ENCODE measurements at places on chromosomes 5 and 9.

- DNase-seq, result no peak
Observed at GRCh38 chr9:130256644-130257043, 8.9 kb upstream of the HMCN2 start.

- no peak for DNase-seq
Observed at GRCh38 chr5:43917925-43918324, 314.9 kb downstream of the NNT start.

DNA sequence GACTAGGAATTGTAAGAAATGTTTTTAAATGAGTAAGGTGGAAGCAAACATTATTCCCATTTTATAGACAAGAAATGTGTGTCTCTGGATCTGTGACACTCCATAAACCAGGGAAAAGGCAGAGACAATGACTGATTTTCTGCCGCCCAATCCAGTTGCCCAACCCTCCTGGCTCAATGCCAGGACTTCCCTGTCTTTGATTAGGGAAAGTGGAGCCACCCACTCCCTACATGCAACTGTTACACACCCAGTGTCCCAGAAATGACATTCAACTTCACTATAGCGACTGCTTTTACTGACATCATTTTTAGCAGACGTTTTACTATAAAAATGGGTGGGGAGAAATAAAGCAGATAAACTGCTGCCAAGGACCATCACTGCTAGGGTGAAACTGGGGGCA lies 79.7 kb downstream of the THBS4 start:
- DNase-seq, result no peak

GRCh38 chr9:106321394-106322180 lies 541.4 kb upstream of the ZNF462 start:
- DNase-seq, result no peak

- DNase-seq, result no peak
Observed at GRCh38 chr5:9623661-9624060, 6.5 kb downstream of the TAS2R1 start.

- DNase-seq, result no peak
Observed at GRCh38 chr5:1497795-1498622, 25.8 kb downstream of the LPCAT1 start.

DNA sequence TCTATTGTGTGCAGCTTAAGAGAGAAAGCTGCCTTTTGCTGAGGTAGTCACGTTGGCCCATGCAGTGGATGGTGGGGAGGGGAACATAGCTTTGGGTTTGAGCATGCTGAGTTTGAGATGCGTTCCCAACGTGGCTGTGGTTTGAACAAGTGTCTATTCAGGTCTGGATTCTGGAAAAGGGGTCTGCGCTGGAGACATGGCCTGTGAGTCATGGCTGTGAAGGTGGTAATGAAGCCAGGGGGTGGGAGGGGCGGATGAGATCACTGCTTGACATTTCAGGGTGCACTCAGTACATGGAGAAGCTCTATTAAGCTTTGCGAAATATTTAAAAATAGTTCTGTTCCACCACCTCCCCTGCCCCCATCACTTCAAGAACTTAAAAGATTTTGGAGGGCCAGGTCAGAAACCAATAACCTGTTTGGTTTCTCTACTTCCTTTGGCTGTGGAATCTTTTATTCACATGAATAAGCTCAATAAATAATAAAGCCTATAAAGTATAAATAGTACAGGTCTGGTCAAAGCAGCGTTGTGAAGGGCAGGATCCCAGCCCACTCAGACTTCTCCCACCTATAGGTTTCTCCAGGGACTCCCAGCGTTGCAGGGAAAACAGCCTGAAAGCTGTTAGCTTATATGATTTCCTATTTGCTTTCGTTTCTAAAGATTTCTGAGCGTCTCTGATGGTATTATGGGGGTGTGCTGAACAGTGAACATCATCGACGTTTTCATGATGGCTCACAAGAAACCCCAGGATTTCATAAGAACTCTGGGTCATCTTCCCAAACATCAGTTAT lies 189.9 kb downstream of the NSG2 start:
- DNase-seq, result no peak

GRCh38 chr5:56326116-56326515 lies 93.0 kb upstream of the ANKRD55 start:
- no peak for DNase-seq

- DNase-seq, result no peak
Observed at GRCh38 chr5:129384736-129385135, 75.4 kb upstream of the ADAMTS19 start.

- no peak for DNase-seq
Observed at GRCh38 chr9:129910628-129911567, 75.6 kb downstream of the USP20 start.

- no peak for DNase-seq
Observed at GRCh38 chr9:125436613-125437443, 175.2 kb downstream of the GAPVD1 start.

GRCh38 chr5:36584009-36584875 lies 22.2 kb upstream of the SLC1A3 start:
- DNase-seq, result no peak

GRCh38 chr5:83924891-83925290 lies 204.2 kb upstream of the HAPLN1 start:
- no peak for DNase-seq

GRCh38 chr5:1027631-1028441 lies 19.2 kb downstream of the NKD2 start:
- no peak for DNase-seq

DNA sequence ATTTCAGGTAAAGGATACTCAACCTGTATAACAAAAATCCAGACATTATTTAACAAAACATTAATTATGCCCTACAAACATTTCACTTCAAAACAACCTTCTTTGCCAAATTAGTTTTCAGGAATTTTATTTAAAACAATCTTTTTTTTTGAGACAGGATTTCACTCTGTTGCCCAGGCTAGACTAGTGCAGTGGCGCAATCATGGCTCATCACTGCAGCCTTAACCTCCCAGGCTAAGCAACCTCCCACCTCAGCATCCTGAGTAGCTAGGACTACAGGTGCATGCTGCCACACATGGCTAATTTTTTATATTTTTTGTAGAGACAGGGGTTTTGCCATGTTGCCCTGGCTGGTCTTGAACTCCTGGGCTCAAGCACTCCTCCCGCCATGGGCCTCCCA lies 3.9 kb downstream of the FNIP1 start:
- DNase-seq, result no peak

DNA sequence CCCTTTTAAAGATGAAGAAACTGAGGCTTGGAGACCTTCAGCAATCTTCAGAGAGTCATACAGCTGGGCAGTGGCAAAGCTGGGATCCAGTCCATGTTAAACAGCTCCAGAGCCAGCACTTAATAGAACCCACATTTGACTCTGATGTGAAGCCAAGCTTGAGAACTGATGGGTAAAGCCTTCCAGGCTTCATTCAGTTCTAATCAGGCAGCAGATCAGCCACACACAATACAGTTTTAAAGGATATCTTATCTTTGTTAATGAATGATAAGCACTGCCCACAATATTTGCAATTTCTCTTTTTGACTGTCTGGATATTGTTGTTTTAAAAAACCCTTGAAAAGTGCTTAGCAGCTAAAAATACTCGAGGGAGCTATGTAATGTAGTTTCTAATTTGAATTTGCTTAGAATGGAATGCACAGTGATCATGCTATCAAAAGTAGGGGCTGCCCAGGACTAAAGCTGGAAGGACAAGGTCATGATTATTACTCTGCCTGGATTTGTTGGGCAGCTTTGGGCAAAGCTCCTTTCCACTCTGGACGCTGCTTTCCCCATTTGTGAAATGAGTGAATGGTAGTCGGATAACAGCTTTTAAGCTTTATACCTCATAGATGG lies 31.3 kb upstream of the HTR4 start:
- no peak for DNase-seq

- no peak for DNase-seq
Observed at GRCh38 chr5:36334315-36334714, 32.6 kb upstream of the RANBP3L start.

DNA sequence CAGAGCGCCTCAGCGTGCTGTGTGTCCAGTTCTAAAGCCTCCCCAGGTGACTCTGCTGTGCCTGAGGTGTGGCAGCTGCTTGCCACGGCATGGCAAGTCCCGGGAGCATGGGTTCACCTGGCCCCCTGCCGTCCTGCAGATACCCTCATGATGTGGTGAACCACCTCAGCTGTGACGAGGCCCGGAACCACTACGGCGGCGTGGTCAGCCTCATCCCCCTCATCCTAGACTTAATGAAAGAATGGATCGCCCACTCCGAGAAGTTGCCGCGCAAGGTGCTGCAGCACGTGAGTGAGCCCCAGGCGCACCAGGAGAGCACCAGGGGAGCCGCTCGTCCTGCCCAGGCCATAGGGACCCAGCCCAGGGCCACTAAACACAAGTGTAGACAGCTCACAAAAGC lies 9.5 kb downstream of the SPACA9 start:
- DNase-seq, result no peak

- DNase-seq, result no peak
Observed at GRCh38 chr9:14307989-14308852, 5.7 kb downstream of the NFIB start.

GRCh38 chr5:132268769-132269551 lies 11.5 kb downstream of the PDLIM4 start:
- DNase-seq, result no peak

GRCh38 chr5:131745703-131746102 lies 51.1 kb downstream of the FNIP1 start:
- DNase-seq, result no peak

- no peak for DNase-seq
Observed at GRCh38 chr5:14507156-14507941, 74.2 kb upstream of the OTULINL start.

- no peak for DNase-seq
Observed at GRCh38 chr5:157739388-157740228, 3.9 kb upstream of the LSM11 start.

DNA sequence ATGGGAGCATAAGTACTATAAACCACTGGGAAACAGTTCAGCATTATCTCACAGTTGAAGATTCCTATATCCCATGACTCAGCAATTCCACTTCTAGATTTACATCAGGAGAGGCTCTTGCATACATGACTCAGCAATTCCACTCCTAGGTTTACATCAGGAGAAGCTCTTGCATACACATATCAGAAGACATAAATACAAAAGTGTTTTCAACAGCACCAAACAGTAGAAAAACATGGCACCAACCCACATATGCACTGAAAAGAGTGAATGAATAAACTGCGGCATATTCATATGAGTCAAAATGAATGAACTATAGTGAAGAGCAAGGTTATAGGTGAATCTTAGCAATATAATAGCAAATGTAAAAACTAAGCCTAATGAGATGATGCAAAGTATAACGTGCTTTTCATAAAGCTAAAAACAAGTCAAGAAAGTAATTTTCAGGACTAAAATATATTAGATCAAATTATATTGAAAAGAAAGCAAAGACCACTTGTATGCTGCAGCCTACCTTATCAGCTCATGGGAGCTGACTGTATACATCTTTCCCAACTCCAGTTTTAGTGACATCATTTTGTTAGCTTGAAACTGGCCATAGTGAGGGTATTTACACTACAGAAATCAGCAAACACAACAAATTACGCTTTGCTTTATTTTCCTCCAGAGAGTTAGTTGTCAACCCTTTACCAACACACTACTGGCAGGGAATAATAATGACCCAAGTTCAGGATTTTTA lies 95.8 kb downstream of the ANKRD18B start:
- DNase-seq, result no peak

DNA sequence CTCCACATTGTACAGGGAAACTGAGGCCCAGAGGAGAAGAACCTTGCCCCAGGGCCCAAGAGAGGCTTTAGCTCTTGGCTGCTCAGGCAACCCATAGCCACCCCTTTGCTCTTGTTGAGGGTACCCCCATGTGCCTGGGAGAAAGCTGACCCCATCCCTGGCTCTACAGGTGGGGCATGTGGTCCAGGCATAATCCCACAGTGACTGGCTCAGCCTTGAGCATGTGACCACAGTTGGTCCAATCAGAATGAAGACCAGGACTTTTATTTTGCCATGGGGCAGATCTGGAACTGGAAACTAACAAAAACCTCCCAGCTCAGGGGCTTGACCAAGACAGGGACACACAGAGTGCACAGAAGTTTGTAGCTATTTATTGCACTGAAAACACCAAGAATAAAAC lies 29.3 kb downstream of the SLC6A7 start:
- no peak for DNase-seq

DNA sequence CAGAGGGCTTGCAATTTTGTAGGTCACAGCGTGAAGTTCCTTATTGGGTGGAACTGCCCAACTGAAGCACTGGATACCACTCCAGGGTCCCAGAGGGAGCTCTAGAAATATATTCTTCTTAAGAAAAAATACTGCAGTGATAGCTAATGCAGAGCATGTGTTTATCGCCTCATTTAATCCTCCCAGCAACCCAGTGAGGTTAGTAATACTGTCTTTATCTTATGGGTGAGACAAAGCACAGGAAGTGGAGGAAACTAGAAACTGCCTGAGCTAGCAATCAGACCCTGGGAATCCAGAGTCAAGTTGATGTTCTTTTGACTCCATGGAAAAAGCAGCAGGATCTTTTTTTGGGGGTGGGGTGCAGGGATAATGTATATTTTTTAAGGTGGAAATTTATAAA lies 153.3 kb downstream of the PJA2 start:
- no peak for DNase-seq

- no peak for DNase-seq
Observed at GRCh38 chr5:149887622-149888183, 56.9 kb downstream of the PDE6A start.

DNA sequence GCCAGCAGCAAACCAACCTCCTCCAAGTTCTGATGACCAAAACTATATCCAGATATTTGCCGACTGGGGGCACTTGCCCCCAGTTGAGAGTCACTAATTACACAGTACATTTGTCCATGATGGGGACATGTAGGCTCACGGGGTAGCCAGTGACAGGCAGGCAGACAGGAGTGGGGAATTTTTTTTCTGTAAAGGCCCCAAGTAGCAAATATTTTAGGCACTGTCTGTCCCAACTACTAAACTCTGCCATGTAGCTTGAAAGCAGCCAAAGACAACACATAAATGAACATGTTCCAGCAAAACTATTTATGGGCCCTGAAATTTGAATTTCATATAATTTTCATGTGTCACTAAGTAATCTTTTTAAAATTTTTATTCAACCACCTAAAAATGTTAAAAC lies 80.7 kb downstream of the GRIA1 start:
- no peak for DNase-seq

- no peak for DNase-seq
Observed at GRCh38 chr5:81359108-81359507, 34.8 kb downstream of the ACOT12 start.

DNA sequence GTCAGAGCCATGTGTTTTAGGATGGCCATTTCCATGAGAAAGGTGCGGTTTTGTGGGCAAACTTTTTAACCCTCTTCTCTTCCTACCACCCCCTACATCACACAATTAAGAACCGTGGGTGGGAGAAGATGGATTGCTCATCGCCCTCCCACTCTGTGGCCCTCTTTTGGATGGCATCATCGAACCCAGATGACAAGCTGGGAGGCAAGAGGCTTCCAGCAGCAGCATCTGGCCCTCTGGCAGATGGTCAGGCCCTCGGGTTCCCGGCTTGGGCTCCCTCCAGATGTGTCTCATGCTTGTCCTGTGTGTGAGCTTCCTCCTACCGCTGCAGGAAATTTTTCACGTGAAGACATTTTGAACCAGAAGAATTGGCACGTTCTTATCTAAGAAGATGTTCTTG lies 199.9 kb downstream of the EBF1 start:
- DNase-seq, result no peak

GRCh38 chr9:73773896-73774295 lies 622.2 kb downstream of the ANXA1 start:
- no peak for DNase-seq

GRCh38 chr5:146461319-146461718 lies 14.2 kb downstream of the TCERG1 start:
- DNase-seq, result no peak

Data from esophagus squamous epithelium (tissue), 5 donors.